ENCODE measurements at places on chromosomes 6 and 20.
A peak's percentile ranks its signal among the peaks of the same experiment; 100 is the strongest.

GRCh38 chr6:47420394-47421371 is 56.9 kb upstream of the CD2AP start:
- no peak for DNase-seq

DNA sequence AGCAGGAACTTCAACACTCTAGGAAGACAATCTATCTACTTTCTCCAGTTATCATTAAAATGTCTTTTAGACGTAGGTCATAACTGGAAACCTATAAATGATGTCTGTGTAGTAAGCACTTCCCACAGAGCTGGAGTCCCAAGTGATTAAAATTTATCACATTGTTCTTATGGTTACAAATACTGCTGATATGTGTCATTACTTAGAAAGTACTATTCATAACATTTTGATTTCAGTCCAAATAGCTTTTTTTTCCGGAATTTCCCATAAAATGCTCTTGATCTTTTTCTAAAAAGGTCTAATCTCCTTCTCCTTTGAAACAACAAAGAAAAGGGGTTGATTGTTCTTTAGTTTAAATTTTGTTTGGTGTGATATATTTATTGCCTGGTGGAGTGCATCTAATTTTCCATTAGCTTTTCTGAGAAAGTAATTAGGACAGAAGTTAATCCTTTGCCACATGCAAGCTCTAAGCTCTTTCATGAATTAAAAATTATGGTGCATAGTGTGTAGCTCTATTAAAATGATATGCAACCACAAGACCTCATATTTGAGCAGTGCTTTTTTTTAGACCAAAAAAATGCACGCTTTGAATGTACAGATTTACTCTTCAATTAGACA is 132.7 kb upstream of the TCF21 start:
- no peak for DNase-seq

GRCh38 chr6:161575523-161576254 is 301.8 kb upstream of the AGPAT4 start:
- DNase-seq, result no peak

DNA sequence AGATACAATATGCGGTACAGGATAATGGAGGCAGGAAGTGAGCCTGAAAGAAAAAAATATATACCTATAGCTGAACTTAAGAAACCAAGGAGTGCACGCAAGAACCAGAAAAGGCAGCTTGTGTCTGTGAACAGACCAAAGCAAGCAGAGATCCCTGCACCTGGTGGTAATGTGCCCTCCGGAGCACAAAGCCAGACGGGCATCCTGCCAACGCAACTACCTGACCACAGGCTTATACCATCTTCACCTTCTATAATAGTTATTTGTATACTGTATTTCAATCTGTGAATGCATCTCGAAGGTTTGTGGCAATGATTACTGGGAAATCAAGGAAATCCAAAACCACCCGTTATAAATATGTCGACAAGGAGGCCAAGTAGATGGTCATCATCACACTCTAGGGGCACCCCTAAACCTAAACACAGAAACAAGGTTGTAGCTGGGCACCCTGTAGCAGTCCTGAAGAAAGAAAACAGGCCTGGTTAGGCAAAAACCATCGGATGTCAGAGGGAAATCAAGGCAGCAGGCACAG is 801 bp downstream of the FBXL4 start:
- peak; percentile 9 for DNase-seq

DNA sequence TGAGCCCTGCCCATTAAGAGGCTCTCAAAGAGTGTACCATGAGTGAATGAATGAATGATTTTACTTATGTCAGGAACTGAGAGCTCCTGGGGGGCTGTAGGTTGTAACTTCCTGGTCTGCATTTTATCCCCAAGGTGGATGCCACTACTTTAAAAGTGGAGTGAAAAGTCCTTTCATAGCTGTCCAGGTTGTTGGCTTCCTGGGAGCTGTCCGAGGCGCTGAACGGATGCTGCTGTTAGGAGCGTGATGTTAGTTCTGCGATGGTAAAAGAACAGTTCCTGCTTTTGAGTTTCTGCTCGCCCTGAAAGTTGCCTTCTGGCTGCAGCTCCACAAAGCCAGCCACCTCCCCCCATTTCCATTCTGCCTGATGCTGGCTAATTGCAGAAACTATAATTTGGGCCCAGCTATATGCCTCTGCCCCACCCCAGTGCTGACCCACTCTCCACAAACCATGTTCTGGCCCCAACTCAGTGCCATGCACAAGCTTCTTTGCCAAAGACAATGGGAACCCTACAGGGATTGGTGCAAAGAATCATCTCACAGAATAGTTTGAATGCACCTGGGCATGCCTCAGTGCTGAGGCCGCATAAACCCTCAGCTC is 330.9 kb upstream of the CDH4 start:
- DNase-seq, result no peak

DNA sequence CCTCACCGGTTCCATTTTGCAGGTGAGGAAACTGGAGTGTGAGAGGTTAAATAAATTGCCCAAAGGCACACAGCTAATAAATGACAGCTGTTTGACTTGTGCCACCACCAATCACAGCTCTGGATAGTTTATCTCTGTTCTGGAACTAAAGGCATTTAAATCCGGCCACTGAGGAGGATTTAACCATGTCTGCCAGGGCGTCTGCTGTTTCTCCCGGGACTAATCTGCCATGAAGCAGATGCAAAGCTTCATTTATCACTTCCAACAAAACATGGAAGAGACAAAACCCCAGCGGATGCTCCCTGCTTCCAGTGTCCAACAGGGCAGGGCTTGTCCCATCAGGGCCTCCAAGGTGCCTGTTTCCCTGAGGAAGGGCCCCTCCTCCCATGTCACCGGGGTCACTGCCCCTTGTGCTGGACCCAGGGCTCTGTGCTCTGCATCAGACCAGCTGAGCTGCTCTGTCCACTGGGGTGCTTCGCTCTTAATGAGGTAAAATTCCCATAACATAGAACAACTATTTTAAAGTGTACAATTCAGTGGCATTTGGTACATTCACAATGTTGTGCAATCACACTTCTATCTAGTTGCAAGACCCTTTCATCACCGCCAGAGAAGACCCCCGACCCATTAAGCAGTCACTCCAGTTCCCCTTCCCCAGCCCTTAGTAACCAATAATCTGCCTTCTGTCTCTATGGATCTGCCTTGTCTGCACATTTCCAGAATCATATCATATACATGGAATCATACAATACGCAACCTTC is 244.3 kb downstream of the PTPRT start:
- DNase-seq, result no peak

- no peak for DNase-seq
Observed at GRCh38 chr20:12916699-12917098, 92.1 kb upstream of the SPTLC3 start.

GRCh38 chr6:109978174-109979032 is at the start of gene GPR6:
Gene GPR6, plus strand, starts transcription at chr6:109978311. Its CDS starts 802 bp downstream, at chr6:109979113.
- no peak for DNase-seq

DNA sequence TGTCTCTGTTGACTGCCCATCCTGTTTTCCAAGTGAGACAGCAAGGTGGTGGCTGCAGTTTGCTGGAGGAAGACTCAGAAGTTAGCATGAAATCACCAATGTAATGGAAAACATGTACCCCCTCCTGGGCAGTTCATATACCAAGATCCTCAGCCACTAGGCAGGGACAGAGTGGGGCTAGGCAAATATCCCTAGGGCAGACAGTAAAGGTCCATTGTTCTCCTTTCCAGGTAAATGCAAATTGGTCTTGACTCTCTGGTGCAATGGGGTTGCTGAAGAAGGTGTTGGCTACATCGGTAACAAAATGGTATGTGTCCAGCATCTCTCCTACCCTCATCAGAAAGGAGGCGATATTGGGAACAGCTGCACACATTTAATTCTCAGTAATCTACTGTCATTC is 233.6 kb upstream of the SOX4 start:
- DNase-seq, result no peak

DNA sequence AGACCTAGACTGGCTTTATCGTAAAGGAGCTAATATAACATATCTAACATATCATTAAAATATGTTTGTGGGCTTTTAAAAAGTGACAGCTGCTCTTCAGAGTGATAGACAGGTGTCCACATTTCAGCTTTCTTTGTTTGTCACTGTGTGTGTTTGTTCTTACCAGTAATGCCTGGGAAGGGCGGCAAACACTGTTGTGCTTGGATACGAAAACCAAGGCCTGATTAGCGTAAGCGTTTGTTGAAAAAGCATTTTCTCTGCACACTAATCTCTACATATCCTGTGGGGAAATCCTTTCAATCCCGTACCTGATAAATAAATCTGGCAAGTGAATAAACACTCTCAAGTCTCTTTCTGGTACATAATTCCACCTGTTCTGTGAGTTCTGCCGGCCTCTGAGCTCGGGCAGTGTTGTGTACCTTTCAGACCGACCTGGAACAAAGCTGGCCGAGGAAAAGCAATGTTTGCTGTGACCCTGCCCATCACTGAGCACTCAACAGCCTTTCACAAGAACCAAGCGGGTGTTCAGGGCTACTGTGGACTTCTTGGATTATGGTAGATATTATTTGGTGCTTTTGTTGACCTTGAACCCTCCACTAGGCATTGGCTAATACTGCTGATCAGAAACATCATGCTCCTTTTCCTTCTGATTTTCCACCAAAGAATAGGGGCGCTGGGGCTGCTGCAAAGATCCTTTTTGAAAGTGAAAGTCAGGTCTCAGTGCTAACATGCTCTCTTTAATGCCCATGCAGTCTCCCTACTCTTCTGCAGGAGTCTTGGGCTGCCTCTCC is 100.4 kb downstream of the CD83 start:
- no peak for DNase-seq

DNA sequence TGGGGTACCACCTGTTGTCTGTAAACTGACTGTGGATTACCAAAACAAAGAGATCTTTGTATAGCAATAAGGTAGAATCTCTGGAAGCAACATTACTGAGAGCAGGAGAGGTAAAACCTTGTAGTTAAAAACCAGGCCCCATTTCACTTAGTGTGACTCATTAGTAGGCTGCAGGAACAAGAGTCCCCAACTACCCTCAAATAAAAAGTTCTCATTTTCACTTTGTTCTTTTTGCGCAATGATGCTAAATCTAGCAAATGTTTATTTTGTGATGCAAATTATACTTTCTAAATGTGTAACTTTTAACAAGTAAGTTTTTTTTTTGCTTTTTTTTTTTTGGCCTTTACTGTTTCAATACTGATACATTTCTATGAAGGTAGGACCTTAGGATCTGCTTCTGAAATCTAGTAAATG is 67.1 kb downstream of the ESF1 start:
- no peak for DNase-seq

- no peak for DNase-seq
Observed at GRCh38 chr6:114092943-114093342, 122.0 kb upstream of the HDAC2 start.

DNA sequence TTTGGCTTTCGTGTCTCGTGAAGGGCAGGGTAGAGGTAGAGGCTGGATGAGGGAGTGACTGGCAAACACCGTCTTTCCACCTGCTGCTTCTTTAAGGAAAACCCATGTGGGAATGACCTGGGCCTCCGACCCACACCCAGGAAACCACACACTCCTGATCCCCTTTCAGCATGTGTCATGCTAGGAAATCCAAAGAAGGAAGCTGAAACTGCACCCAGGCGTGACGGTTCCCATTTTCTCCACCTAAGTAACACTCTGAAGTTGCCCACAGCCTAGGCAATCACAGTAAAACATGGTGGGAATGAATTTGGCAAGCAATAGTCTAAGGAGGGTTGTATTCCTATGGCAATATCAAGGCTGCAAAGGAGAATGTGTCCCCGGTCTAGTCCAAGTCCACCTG is 538.4 kb upstream of the NOX3 start:
- DNase-seq, result no peak

- no peak for DNase-seq
Observed at GRCh38 chr20:31709939-31710338, 12.7 kb downstream of the BCL2L1 start.

- DNase-seq, result no peak
Observed at GRCh38 chr6:44260451-44261297, 3.3 kb upstream of the SLC35B2 start.

DNA sequence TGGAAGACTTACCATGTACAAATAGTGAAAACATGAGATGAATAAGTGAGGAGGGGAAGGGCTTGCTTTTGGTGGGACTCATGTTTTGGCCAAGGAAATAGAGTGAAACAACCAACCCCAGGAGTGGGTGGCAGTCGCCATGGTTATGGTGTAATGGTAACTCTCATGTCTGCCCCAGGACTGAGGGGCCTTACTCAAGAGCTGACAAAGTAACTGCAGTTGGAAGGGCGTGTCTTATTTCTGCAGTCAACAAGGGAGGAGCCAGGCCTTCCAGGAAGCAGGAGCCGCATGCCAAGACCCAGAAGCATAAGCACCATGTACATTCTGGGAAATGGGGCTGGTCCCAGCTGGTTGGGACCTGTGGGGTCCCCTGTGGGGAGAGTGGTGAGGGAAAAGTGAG is 108.5 kb downstream of the UNC5CL start:
- DNase-seq, result no peak
